ENCODE measurements at places on chromosomes 2 and 18.

DNA sequence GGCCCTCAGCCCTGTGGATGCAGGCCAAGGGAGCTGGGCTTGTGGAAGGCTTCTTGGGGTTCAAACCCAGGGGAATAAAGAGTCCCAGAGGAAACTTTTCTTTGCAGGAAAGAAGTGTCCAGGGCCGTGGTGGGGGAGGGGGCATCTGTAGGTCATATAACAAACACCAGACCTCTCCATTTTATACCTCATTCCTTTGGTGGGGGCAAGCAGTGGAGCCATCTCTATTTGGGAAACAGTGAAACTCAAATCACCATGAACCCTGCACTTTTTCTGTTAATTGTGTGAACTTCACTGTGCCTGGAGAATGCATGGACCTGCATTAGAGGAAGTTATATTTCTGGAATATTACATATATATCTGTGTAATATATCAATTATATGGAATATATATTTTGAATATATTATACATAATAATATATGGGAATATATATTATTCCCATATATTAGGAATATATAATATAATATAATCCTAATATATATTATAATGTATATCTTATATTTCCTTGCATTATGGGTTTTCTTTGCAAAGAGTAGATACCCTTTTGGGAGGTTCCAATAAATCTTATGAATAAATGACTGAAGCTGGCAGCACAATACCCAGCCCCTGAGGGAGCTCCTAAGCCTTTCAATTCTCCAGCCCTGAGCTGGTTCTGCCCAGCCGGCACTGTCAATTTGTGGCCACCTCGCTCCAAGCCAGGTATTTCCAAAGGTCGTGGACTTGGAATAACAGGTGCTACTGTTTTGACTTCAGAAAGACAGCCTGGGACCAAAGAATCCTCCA, 97.7 kb upstream of the PKDCC start:
- no peak for DNase-seq

- DNase-seq = peak; percentile 68
Observed at GRCh38 chr2:76197842-76198448, 487.2 kb upstream of the GCFC2 start.

GRCh38 chr2:12547566-12548170, 169.1 kb upstream of the TRIB2 start:
- no peak for DNase-seq

GRCh38 chr2:181684454-181685149, 4.3 kb upstream of the NEUROD1 start:
- DNase-seq = no peak

DNA sequence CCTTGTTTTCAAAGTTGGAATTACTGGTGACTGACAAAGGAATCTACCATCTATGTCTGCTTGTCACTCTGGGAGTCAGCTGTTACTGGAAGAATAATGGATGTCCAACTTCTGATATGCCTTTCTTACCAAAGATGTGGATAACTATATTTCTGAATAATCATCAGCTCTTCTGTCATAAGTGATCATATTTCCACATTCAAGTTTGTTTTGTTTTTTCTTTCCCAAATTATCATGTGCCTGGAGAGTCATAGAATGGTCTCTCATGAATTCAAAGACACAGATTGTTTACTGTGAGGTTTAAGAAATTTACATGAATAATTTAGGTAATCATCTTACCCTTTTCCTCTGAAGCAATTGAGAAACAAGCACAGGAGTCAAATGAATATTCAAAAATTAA, 986.7 kb upstream of the CDH2 start:
- DNase-seq = no peak

GRCh38 chr2:155062250-155062921, 363.9 kb downstream of the KCNJ3 start:
- DNase-seq = no peak

GRCh38 chr18:7452331-7452730, 114.8 kb upstream of the PTPRM start:
- DNase-seq = peak; percentile 34

GRCh38 chr2:196274387-196274809, 103.0 kb upstream of the STK17B start:
- peak; percentile 56 for DNase-seq

Measured in astrocyte of the hippocampus (primary cell).